ENCODE measurements at places on chromosomes 4 and X.

DNA sequence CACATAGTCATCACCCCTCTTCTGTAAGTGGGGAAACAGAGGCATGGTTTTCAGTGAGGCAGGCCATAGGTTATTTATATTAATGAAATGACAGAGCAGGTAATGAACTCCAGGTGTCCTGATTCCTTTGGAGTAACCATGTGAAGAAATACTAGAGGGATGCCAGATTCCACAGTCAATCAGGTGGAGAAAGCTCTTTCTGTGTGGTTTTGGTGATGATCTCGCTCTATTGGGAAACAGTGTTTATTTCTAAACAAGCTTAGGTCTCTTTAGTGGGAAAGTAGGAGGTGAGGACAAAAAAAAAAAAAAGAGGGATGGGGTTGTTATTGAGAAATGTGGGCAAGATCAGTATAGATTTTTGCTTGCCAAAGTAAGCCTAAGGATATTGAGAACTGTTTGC lies 12.2 kb downstream of the DOCK11 start:
- no peak for DNase-seq

DNA sequence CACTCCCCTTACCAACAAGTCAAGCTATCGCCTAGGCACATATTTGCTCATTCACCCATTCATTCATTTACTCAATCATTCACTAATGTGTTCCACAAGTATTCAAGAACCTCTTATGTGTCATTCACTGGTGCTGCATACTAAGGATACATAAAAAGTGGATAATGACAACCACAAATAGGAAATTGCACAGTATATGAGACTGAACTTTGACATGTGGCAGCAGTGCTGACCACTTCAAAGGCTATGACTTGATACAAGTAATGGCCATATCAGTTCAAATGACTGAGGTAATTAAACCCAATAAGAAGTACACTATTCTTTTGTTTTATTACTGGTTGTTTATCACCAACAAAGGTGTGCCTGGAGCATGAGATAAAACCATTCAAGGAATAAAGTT lies 282.5 kb downstream of the KLHL13 start:
- DNase-seq, result no peak

GRCh38 chr4:1945124-1945895 lies 63.5 kb downstream of the NELFA start:
- DNase-seq, result no peak

GRCh38 chr4:26105815-26106699 lies 192.0 kb downstream of the SMIM20 start:
- DNase-seq, result no peak

GRCh38 chrX:9110808-9111207 lies 76.9 kb upstream of the FAM9B start:
- peak; percentile 21 for DNase-seq

DNA sequence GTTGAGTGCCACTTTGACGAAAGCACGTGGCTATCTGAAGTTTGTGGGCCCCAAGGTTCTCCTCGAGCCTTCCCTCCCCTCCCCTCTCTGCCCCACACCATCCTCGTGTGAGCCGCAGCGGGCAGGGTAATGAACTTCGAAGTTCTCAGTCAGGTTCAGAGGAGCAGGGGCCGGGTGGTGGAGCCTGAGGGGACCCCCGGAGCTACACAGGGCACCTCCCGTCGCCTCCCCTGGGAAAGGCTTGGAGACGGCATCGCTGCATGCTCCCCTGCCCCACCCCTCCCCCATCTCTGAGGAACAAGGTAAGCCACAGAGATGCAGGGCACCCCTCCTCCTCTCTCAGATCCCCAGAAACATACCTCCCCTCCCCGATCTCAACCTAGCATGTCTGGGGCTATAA lies 2.8 kb upstream of the NKX1-1 start:
- no peak for DNase-seq

DNA sequence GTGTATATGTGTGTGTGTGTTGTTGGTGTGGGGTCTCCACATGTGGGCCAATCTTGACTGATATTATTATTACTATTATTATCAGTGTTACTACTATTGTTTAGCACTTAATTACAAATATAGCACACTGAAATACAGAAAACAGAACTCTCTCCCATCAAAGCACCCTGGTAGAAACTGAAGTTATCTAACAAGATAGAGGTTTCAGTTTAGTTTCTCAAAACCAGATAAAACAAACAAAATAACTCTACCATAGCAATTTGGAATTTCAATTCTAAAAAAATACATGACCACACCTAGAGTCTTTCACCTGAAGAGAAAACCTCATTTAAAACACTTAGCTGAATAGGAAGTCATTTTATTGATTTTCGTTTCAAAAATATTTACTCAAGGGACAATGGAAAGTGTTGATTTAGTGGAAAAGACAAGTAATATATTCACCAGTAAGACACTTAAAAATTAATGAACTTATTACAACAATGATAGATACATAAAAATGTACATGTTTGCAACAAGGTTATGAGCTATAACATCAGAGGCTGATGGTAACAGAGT lies 252.3 kb downstream of the PDHA2 start:
- DNase-seq, result peak; percentile 9

GRCh38 chr4:1518997-1519700 lies 112.9 kb upstream of the NKX1-1 start:
- no peak for DNase-seq

DNA sequence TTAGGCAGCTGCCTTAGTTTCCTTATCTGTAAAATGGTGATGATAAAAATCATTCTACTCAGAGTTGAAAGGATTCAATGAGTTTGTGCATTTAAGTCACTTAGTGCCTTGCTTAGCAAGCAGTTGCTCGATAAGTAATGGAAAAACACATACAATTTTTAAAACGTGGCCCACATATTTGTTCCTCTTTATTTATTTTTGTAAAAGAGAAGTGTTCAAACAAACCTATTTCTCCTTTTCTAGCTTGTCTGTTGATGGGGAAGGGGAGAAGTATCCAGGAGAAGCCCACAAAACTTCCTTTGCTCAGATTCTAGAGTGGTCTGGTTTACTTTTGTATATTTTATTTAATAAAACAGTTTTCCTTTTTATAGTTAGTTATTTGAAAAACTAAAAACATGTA lies 3.3 kb upstream of the HPGDS start:
- DNase-seq, result no peak

- DNase-seq, result no peak
Measured at GRCh38 chr4:108532187-108532586, 88.2 kb upstream of the RPL34 start.

DNA sequence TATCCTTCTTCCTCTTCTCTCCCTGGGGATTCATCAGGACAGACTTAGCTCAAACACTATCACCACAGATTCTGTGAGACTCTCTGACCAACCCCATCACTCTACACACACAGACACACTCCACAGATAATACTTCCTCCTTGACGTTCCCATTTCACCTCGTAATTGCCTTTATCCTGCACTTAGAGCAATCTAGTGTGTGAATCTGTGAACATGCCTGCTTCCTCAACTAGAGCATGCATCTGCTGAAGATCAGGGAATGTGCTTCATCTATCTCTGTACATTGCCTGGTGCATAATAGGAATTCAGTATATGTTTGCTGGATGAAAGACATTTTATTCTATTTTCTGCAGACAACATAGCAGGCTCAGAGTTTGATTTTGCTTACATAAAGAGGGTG lies 25.1 kb upstream of the HS6ST2 start:
- no peak for DNase-seq

- no peak for DNase-seq
Measured at GRCh38 chr4:43357252-43357974, 464.9 kb downstream of the GRXCR1 start.

DNA sequence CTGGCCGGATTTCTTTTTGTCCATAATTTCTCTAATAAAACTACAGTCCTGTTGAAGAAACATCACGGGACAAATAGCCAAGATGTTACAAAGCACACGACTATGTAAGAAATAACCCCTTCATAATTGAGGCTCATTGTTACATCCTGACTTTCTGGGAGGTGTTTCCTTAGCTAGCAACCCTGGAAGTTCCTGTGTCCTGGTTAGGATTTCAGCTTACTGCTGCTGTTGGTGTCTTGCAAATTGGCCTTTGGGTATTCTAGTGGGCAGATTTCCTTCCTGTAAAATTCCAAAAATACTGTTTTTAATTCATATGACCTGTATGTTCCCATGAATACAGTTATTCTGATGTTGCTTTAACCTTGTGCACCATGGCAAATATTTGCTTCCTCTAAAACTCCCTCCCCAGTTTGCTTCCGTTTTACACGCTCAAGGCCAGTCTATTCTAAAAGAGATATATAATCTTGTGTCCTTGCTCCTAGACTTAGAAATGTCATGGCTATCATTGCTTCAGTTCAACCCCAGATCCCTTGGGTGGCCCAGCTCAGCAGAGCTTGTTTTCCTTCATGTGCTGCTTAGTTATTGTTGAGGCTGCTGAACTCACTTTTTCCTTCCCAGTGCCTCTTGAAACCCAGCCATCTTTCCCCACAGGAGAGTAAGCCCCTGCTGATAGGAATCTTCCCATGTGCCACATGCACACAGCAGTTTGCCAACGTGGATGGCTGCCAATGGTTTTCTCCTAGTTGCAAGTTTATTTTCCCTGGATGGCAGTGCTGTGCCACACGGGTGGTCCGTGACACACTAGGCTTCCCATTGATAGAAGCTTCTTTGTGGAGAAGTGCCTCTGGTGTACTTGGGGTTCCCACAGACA lies 75.8 kb downstream of the TSPAN7 start:
- no peak for DNase-seq

DNA sequence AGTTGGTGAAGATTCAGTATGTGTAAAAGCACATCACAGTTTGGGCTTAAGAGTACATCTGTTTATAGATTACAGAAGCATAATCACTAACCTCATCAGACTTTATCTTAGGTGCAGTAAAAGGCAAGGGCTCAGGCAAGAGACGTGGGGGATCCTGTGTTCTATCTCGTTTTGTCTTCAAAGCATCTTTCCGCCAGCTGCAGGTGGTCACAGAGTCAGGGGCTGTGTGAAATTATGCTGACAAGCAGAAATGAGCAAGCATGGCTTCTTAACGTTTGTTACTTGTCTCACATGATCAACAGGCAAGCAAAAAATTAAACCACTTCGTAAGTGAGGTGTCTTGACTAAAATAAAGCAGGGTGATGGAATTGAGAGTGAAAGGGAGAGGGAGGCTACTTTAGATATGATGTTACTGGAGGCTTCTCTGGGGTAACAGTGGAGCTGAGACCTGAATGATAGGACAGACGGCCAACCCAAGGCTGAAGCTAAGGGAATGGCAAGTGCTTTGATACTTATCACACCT lies 1.4 kb upstream of the TEC start:
- DNase-seq, result no peak

GRCh38 chr4:153142700-153143438 lies 61.4 kb upstream of the TRIM2 start:
- peak; percentile 94 for DNase-seq

DNA sequence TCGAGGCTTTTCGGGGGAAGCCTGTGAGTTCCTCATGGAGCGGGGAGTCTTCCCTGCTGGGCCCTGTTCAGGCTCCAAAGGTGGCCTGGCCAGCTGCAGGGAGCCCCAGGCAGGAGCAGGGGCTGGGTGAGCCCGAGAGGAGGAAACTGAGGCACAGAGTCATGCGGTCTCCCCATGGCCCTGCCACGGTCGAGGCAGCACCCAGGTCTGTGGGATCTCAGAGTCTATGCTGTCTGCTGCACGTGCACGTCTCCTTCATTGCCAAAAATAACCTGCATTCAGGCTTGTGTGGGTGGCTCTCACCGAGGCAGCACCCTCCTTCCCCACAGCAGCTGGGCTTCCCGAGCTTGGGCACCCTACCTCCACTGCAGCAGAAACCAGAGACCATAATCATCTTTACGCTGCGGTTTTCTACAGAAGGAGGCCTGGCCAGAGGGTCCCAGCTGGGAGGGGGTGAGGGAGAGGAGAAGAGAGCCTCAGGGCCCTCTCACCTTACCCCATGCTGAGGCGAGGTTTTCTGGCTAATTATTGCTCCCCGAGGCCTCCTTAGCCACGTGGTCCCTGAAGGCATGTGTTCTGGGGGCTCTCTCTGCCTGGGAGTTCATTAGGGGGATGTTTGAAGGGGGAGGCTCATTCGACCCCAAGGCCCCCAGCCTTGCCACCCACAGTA lies 64.3 kb downstream of the CPZ start:
- no peak for DNase-seq

- DNase-seq, result no peak
Measured at GRCh38 chr4:176789955-176790354, 2.8 kb downstream of the VEGFC start.

- no peak for DNase-seq
Measured at GRCh38 chrX:24145303-24146186, 4.0 kb upstream of the ZFX start.

GRCh38 chrX:97389761-97390192 lies 506.1 kb downstream of the RPA4 start:
- DNase-seq, result no peak

- DNase-seq, result no peak
Measured at GRCh38 chrX:110748256-110748806, 47.3 kb downstream of the CHRDL1 start.

DNA sequence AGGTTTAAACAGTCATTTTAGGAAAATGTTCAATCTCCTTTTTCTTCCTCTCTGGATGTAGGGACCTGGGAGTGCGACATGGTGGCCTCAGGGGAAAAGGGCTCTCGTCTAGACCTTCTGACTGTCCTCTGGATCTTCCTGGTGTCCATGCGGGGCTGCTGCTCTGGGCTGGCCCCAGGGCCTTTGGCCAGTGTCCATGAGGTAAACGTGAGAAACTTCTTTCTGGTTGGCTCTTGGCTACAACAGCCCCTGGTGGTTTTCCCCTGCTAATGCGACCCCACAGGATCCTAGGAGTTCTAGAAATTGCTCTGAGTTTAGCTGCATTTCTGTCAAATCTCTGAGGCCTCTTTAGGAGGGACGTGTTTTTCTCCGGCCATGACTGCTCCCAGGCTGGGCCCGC lies 85.7 kb downstream of the MFAP3L start:
- DNase-seq, result no peak

DNA sequence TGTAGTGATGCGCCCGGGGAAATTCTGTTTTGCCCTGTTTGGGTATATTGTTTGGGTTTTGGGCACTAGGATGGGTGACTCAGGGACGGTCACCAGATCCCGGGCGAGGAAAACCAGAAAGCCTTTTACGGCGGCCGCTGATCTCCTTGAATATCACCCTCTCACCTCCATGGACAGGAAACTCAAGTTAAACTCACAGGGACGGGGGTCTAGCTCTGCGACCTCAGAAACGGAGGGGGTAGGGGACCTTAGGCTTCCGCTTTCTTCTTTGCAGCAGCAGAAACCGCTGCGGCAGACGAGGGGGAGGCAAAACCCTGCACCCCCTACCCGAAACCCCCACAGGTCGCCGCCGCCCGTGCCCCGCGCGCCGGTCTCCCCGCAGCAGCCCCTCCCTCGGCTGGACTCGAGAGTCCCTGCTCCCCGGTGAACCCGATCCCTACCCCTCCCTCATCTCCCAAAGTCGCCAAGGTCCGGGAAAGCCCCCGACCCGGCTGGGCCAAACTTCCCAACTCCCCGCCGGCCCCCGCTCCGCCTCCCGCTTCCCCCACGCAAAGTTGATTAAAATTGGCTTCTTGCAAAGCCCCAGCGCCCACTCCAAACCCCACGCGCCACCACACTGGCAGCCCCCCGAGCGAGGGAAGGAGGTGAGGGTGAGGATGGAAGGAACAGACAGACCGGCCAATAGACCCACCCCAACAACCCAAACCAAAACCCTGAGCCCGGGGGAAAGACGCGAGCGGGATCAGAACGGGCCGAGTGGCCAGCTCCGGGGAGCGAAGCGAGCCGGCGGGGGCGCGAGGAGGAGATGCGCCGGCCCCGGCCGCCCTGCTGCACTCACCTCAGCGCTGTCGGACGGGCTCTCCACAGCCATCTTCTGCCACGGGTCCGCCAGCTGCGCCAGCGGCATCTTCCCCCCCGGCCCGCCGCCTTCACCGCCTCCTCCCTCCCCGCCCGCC lies 705 bp downstream of the RPS6KA3 start:
- DNase-seq, result no peak

- DNase-seq, result no peak
Measured at GRCh38 chr4:89257376-89257775, 50.2 kb downstream of the GPRIN3 start.

- DNase-seq, result peak; percentile 46
Measured at GRCh38 chrX:40151211-40152172, 53.7 kb upstream of the BCOR start.

Data from NCI-H2029 treated with DMSO at 0.1 percent for 48 hours (cell line).